ENCODE measurements at places on chromosomes 16 and 17.
A peak's percentile ranks its signal among the peaks of the same experiment; 100 is the strongest.

GRCh38 chr16:89484923-89485679, 5.3 kb downstream of the ANKRD11 start:
- DNase-seq = no peak

- DNase-seq = no peak
Measured at GRCh38 chr16:80084163-80084562, 456.6 kb upstream of the DYNLRB2 start.

GRCh38 chr17:37796076-37796475, 51.2 kb upstream of the HNF1B start:
- DNase-seq = no peak

DNA sequence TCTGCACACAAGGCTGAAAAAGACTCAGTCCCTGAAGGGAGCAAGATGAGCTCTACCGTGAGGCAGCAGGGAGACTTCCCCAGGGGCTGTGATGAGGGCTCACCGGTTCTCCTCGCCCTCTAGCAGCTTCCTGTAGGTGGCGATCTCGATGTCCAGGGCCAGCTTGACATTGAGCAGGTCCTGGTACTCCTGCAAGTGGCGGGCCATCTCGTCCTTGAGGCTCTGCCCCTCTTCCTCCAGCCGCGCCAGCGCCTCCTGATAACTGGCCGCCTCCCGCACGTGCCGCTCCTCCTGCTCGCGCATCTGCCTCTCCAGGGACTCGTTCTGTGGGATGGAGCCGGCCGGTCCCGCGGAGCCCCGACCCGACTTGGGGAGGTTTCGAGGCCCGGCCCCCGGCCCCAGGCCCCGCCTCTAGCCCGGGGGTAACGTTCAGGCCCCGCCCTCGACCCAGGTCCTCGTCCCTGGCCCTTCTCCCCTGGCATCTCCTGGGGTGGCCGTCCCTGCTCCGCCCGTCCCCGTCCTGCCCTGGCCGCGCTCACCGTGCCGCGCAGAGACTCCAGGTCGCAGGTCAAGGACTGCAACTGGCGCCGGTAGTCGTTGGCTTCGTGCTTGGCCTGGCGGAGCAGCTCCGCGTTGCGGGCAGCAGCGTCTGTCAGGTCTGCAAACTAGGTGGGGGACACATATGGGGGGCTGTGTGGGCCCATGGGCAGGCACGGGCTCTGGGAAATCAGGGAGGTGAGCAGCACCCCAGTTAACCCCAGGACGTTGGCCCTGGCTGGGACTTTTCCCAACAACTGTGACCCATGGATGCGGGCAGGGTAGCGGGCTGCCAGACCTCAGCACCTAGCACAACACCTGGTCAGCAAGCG, 3.9 kb downstream of the GFAP start:
- DNase-seq = peak; percentile 46

- no peak for DNase-seq
Measured at GRCh38 chr16:68629351-68629910, 15.7 kb upstream of the CDH3 start.

DNA sequence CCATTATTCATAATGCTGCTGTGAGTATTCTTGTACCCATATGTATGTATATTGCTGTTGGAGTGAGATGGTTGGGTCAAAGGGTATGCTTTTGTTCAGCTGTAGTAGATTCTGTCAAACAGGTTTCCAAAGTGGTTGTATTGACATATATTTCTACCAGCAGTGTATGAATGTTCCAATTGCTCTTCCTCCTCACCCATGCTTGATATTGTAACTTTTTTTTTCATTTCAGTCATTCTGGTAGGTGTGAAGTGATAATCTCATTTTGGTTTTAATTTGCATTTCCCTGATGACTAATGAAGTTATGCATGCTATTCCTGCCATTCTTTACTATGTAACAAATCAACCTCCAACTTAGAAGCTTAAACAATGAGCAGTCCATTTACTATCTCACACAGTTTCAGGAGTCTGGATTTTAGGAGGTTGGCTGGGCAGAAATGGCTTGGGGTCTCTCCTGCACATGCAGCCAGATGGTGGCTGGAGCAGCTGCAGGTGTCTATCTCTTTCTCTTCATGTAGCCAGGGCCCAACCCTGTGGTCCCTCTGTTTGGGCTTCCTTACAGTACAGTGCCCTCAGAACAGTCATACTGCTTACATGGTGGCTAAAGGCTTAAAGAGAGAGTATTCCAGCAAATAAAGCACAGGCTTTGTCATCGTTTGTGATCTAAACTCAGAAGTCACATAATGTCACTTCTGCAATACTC, 21.2 kb downstream of the ERAL1 start:
- no peak for DNase-seq

DNA sequence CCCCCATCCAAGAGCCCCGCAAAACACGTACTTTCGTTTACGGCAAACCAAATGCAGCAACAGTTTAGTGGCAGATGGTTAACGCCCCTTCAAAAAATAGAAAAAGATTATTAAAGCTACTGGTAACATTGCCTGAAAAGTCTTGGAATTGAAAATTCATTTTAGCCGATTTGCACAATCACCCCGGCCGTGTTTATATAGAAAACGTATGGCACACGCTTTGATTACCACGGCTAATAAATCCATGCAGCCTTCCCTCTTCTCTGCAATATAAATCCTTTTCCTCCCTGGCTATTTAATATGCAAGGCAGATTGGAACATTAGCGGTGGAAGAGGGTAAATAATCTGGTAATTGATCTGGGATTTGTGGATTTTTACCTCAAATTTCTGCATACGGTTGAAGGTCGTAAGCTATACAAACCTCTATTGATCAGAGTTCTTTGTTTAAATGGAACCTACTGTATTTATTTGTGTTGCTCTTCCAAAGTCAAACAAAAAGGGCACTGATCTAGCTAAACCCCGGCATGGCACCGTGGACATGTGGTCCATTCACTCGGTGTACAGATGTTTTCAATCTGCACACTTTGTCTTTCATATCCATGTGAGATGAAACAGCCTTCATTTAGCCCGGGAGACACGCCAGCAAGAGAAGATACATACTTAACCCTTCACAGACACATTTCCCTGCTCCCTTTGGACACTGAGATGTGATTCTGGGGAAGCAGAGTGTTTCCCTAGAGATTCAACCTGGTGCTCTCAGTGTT, 238.1 kb upstream of the MAF start:
- DNase-seq = no peak

DNA sequence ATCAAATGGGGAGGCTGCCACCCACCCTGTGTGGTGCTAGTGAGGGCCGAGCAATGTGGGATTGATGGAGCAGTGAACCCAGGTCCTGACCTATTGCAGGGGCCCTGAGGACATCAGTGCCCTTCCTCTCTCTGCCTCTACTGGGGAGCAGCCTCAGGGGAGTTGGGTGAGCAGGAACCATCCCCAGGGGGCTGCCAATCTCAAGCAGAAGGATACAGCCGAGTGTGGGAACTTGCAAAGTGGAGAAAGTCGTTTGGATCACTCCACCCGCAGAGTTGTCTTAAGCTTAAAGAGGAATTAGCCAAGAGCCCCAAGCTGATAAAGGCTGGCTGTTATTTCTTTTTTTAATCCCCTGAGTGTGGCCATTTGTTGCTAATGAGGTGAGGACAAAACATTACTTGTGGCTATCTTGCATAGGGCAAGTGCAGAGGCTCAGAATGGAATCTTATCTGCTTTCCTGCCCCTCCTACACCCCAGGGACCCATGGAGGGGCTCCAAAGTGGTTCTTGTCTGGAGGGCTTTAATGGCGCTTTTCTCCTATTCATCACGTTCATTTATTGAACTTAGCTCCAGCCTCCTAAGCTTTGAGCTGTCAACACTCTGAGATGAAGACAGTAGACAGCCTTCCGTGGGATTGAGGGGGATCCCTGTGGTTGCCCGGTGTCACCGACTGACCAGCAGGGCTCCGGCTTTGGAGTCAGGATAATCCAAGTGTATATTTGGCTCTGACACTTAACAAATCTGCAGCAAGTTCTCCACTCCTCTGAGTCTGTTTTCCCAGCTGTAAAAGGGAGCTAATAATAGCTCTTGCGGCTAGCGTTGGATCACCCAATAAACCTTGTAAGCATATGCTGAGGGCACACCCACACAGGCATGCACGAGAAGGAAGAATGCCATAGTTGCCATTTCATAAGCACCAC, 45.1 kb downstream of the MYH11 start:
- peak; percentile 31 for DNase-seq

- DNase-seq = no peak
Measured at GRCh38 chr17:56823848-56824247, 9.9 kb downstream of the C17orf67 start.

DNA sequence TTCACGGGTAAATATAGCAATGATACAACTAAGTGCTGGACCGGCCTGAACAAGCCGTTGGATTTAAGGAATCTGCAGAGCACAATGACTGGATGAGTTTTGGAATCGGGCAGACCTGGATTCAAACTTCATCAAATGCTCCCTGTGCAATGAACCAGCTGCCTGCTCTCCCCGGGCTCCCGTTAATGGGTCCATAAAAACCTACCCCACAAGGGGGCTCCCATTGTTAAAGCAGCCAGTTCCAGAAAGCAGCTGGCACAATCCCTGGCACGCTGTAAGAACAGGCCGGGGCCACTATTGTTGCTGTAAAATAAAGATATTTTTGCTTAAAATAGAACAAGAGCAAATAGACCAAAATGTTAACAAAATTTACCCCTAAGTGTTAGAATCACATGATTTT, 131.9 kb downstream of the C16orf95 start:
- DNase-seq = no peak

DNA sequence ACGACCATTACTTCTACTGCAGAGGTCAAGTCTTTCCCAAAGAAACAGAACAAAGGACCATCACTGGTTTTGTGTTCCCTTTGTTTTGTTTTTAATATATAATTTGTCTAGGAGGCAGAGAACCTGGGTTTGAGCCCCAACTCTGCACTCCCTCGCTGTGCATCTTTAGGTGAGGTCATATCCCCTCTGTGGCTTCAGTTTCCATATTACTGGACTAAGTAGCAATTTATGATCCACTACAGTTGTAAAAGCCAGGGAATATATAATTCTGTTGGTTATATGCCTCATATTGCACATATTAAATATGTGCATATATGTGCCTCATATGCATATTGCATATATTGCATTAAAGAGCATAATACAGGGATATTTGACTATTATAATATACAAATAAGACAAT, 392.0 kb downstream of the GRIN2A start:
- no peak for DNase-seq

GRCh38 chr17:50866261-50866949, at the start of gene TOB1:
TOB1 (minus strand) TSS chr17:50866354; CDS start chr17:50864017, 2,337 bp downstream.
- DNase-seq = peak; percentile 98

DNA sequence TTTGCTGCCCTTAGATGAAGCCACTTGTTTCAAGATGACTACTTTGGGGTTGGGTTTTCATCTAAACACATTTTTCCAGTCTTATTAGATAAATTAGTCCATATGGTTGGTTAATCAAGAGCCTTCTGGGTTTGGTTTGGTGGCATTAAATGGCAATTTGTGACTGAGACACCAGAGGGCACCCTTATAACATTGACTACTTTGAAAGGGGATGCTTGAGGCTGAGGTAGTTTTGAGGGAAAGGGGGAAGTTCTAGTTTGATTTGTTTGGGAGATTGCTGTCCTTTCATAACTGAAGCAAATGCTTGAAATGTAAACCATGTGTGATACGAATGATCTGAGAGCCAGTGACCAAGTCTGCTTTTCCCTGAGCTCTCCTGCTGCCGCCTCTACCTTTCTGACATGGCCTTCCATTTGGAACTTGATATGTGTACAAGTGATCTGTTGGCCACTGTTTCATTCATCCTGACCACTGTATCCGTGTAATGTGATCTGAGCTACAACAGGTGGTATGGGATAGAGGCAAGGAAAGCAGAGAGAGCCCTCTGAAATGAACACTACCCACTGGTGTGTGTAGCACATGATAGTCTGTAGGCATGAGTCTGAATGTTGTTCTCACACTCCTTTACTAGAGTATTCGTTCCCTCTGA, 5.8 kb upstream of the RARA start:
- peak; percentile 74 for DNase-seq

DNA sequence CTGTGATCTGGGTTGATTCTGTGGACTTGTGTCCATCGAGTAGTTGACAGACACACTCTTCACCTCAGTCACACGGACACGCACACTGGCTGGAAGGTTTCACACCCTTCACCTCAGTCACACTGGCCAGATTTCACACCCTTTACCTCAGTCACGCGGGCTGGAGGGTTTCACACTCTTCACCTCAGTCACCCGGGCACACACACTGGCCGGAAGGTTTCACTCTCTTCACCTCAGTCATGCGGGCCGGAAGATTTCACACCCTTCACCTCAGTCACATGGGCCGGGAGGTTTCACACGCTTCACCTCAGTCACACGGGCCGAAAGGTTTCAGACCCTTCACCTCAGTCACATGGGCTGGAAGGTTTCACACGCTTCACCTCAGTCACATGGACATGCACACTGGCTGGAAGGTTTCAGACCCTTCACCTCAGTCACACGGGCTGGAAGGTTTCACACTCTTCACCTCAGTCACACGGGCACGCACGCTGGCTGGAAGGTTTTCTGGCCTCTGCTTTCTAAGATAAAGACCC, 96.2 kb downstream of the PGS1 start:
- DNase-seq = no peak

Measured in hematopoietic multipotent progenitor cell (in vitro differentiated cells).